ENCODE measurements at places on chromosomes 12 and 14. TPM values are rescaled to one million over a fixed set of nuclear protein-coding genes. Genes with fewer than 3 reads are reported as not detected.
A peak's percentile ranks its signal among the peaks of the same experiment; 100 is the strongest.

DNA sequence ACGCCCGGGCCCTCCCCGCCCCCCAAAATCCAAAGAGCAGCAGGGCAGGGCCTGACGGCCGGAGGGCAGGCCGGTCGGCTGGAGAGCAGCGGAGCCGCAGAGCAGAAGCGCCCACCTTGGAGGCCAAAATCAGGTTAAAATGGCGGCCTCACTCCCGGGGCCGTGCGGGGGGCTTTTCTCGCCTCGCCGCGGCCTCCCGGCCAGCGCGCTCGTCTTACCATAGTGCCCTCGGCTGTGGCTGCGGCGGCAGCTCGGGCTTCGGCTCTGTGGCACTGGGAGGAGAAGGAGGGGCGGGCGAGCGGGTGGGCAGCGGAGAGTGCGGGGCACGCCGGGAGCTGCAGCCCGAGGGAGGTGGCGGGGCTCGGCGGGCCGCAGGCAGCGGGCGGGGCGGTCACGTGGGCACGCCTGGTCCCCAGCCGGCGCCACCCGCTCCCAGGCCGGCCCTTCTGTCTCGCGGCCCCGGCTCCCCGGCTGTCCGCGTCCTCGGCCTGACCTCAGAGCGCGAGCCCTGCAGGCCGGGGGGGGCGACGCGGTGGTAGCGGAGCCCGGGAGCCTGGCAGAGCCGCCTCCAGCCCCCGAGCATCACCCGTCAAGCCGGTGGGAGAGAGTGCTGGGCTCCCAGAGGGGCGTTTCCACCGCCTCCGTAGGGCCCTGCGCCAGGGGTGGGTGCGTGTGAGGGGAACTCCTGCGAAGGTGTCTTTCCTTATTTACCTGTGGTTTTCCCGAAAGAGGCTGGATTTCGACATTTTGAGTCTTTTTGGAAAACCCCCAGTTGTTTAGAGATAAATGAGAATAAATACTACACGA lies at the start of gene CFL2:
Gene CFL2, minus strand, starts transcription at position 274 of the 807 bp plus-strand sequence. Its CDS starts 53 bp downstream, at position 221.
- peak; percentile 80 for DNase-seq

DNA sequence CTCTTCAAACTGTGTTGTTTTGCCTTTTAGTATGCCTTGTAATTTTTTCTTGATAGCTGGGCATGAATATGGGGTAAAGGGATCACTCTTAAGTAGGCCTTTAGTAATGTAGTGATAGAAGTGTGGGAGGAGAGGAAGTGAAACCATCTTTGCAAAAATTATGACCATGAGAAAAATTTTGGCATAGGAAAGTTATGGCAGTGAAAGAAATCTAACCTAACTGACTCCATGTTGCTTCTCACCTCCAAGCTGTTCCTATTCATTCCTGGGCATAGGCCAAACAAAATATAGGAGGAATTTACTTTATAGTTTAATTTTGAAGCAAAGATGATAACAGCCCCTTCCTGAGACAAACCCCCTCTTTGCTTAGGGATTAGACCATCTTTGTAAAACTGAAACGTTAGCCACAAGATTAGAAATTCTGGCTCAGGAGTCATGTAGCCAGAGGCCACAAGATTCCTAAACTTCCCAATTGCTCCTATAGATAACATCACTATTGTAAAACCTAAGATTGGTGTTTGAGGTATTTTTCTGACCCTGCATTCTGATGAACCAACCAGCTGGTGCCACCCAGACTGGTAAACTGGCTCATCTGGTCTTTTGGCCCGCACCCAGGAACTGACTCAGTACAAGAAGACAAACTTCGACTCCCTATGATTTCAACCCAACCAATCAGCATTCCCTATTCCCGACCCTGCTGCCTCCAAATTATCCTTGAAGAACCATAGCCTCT lies 45.8 kb downstream of the CRADD start:
- DNase-seq, result no peak

LIN7A gene
- not detected for total RNA-seq

HOXC4 gene
- 1.00 TPM for total RNA-seq

RNU4-1 gene
- total RNA-seq, result 2,627 TPM

POU6F1 gene
- total RNA-seq, result 12.0 TPM

FAM186B gene
- total RNA-seq, result 0.74 TPM

GPR65 gene
- total RNA-seq, result 24.6 TPM
